Activated CD8-positive, alpha-beta memory T cell treated with anti-CD3 and anti-CD28 coated beads, Interleukin-2, amount 10 ng/mL, durations not matched to agents 7 days and 5 days (primary cell): ENCODE measurements at places on chromosomes 5 and 9. TPM values are rescaled to one million over a fixed set of nuclear protein-coding genes. Genes with fewer than 3 reads are reported as not detected.

FYB1 gene
- 270 TPM for total RNA-seq

DNA sequence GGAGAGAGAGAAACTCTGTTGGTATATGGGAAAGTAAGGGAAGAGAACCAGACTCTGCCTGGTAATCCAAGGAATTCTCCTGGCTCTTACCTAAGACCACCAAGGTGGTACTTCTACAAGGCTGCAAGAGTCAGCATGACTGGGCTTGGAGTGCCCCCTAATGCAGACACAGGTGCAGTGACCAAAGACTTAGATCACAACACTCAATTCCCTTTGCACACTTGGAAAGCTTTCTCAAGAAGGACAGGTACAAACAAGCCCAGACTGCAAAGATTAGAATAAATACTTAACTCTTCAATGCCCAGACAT is 25.2 kb downstream of the UGT3A2 start:
- no peak for DNase-seq

- DNase-seq = no peak
Measured at GRCh38 chr9:135692410-135692809, 6.9 kb downstream of the SOHLH1 start.

- DNase-seq = no peak
Measured at GRCh38 chr5:14417276-14417730, 164.3 kb upstream of the OTULINL start.

PCYOX1L gene
- 32.1 TPM for total RNA-seq

GRCh38 chr9:75930190-75930589 is 39.7 kb downstream of the PCSK5 start:
- no peak for DNase-seq

- DNase-seq = no peak
Measured at GRCh38 chr9:14303521-14303920, 10.4 kb downstream of the NFIB start.

- no peak for DNase-seq
Measured at GRCh38 chr9:126028746-126029145, 281.6 kb downstream of the PBX3 start.

FAM114A2 gene
- total RNA-seq = 27.0 TPM
